Activated CD8-positive, alpha-beta T cell treated with anti-CD3 and anti-CD28 coated beads, Interleukin-2, amount 10 ng/mL, durations not matched to agents 7 days and 5 days (primary cell): ENCODE measurements at places on chromosomes 6 and 20. TPM values are rescaled to one million over a fixed set of nuclear protein-coding genes. Genes with fewer than 3 reads are reported as not detected.
A peak's percentile ranks its signal among the peaks of the same experiment; 100 is the strongest.

Gene SHLD1
- total RNA-seq = 7.9 TPM

Gene PNPLA1
- not detected for total RNA-seq

Gene OVOL2
- total RNA-seq = not detected

Gene LTB
- total RNA-seq = 613 TPM

Gene KIF13A
- total RNA-seq = not detected

Gene SLC26A8
- not detected for total RNA-seq

Gene SEMG2
- total RNA-seq = not detected

DNA sequence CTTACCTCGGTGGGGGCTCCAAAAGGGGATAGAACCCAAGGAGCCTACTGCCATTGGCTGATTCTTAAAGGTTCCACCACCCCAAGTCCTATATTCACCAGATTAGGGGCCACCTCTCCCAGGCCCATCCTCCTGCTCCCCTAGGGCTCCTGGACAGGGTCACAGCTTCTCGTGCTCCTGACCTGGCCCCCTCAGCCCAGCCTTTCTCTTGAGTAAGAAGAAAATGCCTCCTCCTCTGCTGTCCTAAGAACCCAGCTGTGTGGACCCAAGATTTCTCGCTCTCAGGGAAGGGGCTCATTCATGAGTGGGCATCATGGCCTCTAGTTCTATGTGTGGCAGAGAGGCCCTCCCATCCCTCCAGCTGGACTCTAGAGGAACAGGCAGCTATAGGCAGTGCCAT is 16.6 kb downstream of the HLA-DPB1 start:
- H3K4me3 ChIP-seq = no peak overlapping the region
- peaks cover 20% of the 10 kb centered on the region for H3K27me3 ChIP-seq
- DNase-seq = no peak
- H3K4me1 ChIP-seq = no peaks in the 10 kb centered on the region

- peaks cover 12% of the 10 kb centered on the region for H3K4me1 ChIP-seq
- H3K27ac ChIP-seq = no peak overlapping the region
- no peaks in the 10 kb centered on the region for H3K27me3 ChIP-seq
- no peak for DNase-seq
Measured at GRCh38 chr6:154604119-154604518, 93.6 kb upstream of the CNKSR3 start.

GRCh38 chr6:145017516-145017915 is 717.8 kb downstream of the EPM2A start:
- H3K4me1 ChIP-seq = no peaks in the 10 kb centered on the region
- H3K4me3 ChIP-seq = no peak overlapping the region
- peaks cover 2% of the 10 kb centered on the region for H3K27me3 ChIP-seq
- H3K36me3 ChIP-seq = no peaks in the 10 kb centered on the region

- DNase-seq = no peak
- no peak overlapping the region for H3K4me3 ChIP-seq
- H3K27ac ChIP-seq = no peak overlapping the region
- H3K36me3 ChIP-seq = no peaks in the 10 kb centered on the region
- peaks cover 10% of the 10 kb centered on the region for H3K27me3 ChIP-seq
- H3K4me1 ChIP-seq = peaks cover 19% of the 10 kb centered on the region
Measured at GRCh38 chr20:57676589-57677583, 32.9 kb downstream of the PMEPA1 start.

- peak; percentile 29 for DNase-seq
- H3K27me3 ChIP-seq = peaks cover 65% of the 10 kb centered on the region
- H3K4me1 ChIP-seq = peaks cover 66% of the 10 kb centered on the region
- peak overlapping the region; percentile 79 for H3K4me3 ChIP-seq
Measured at GRCh38 chr20:21101453-21101931, 4.7 kb downstream of the LINC00237 start.

GRCh38 chr6:30741063-30741779 is 1.3 kb downstream of the FLOT1 start:
- H3K36me3 ChIP-seq = peaks cover 75% of the 10 kb centered on the region
- no peaks in the 10 kb centered on the region for H3K27me3 ChIP-seq
- DNase-seq = no peak
- H3K4me3 ChIP-seq = peak overlapping the region; percentile 99
- H3K4me1 ChIP-seq = peaks cover 74% of the 10 kb centered on the region

DNA sequence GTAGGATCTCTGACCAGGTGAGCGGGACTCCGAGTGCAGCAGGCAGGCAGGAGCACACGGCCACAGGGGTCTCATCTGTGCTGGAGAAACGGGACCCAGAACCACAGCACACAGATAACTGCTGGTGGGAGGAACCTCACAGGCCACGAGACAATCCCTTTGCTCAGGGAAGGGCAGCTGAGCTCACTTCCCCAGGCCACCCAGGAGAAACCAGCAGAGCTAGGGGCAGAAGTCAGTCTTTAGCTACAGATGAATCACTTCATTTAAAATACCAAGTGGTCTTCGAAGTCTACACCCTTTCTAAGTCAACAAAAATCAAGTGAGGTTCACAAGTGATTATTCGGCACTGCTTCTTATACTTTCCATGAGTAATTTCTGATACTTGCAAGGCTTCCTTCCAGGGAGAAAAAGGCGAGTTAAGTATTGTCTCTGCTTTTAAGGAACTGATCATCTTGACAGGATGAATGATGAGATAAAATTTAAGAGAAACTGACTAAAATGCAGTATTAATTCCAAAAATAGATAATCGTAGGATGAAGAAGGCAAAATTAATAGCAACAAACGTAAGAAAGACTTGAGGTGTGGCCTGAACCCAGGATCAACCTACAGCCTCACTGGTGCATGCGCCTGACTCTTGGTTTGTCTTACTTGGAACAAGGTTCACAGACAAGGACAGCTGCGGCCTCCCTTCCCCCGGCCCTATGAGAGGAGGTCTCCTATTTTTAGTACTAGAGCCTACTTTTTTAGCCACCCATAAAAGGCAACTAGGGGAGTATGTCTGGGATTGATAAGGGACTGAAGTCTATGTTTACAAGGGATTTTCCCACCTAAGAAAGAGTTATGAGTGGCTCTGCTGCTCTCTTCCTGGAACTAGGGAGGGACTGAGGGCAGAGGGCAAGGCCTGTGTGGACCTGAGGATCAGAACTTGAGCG is 233.6 kb downstream of the TTLL2 start:
- DNase-seq = no peak
- no peaks in the 10 kb centered on the region for H3K4me1 ChIP-seq
- H3K27me3 ChIP-seq = no peaks in the 10 kb centered on the region
- H3K27ac ChIP-seq = no peak overlapping the region
- no peaks in the 10 kb centered on the region for H3K36me3 ChIP-seq
- H3K4me3 ChIP-seq = no peak overlapping the region

DNA sequence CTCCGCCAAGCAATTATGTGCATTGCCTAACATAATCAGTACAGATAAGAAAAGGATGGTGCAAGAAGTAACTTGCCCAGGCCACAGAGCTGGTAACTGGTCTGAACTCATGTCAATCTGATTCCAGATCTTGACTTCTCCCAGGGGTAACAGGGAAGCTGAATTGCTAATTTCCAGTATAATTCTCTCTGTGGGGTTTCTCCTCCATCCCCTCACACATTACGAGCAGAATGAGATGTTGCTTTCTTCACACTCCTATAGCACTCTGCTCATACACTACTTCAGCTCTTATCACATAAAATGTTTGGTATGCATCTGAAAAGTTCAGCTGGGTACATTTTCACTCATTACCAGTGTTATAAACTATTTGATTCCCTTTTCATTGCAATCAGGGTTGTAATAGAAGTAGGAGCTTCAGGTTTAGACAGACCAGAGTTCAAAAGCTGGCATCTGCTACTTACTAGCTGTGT is 24.0 kb upstream of the LRRC1 start:
- H3K36me3 ChIP-seq = no peaks in the 10 kb centered on the region
- H3K27ac ChIP-seq = no peak overlapping the region
- no peak for DNase-seq
- peaks cover 6% of the 10 kb centered on the region for H3K27me3 ChIP-seq
- H3K4me3 ChIP-seq = no peak overlapping the region
- H3K4me1 ChIP-seq = no peaks in the 10 kb centered on the region
